B cell (primary cell): ENCODE measurements at places on chromosomes 12 and 14. TPM values are rescaled to one million over a fixed set of nuclear protein-coding genes. Genes with fewer than 3 reads are reported as not detected.

The TAS2R20 gene
- 1.0 and 1.7 TPM in 2 replicates for polyA plus RNA-seq

The TBC1D30 gene
- polyA plus RNA-seq: 0.06 and 0.07 TPM in 2 replicates

The ANKS1B gene
- polyA plus RNA-seq: not detected in 2 replicates

The MDM2 gene
- polyA plus RNA-seq: 6.1 and 12.5 TPM in 2 replicates

The SLC17A8 gene
- polyA plus RNA-seq: not detected in 2 replicates

The ADAMTS20 gene
- not detected in 2 replicates for polyA plus RNA-seq

GRCh38 chr14:100709289-100710284, 17.1 kb upstream of the DLK1 start:
- H3K4me3 ChIP-seq: no peak overlapping the region
- peaks cover 7% of the 10 kb centered on the region for H3K4me1 ChIP-seq
- DNase-seq: no peak

- peaks cover 40% of the 10 kb centered on the region for H3K4me1 ChIP-seq
- H3K27me3 ChIP-seq: no peaks in the 10 kb centered on the region
- peak overlapping the region; percentile 3 for H3K27ac ChIP-seq
- peaks cover 3% of the 10 kb centered on the region for H3K36me3 ChIP-seq
- H3K4me3 ChIP-seq: no peak overlapping the region
These were observed 5.8 kb downstream of the NUMB start for GRCh38 chr14:73452341-73453186.

DNA sequence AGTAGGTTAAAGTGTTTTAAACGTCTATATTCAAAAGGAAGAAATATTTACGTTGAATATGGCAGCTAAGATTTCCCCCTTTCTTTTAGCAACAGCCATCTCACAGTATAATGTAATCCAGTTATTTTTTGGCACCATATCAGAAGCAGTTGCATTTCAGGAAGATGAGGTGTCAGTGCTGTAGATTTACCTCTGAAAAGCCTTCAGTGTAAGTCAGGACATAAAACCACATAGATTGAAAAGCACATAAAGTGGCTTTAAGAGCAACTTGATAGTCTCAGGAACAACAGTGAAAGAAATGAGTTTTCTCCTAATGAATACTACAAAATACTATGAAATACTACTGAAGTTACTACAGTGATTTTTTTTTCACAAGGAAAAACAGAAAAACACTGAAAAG, 6.9 kb downstream of the MLH3 start:
- no peak for DNase-seq
- H3K27me3 ChIP-seq: no peaks in the 10 kb centered on the region
- peaks cover 10% of the 10 kb centered on the region for H3K36me3 ChIP-seq
- no peaks in the 10 kb centered on the region for H3K4me1 ChIP-seq
- H3K27ac ChIP-seq: no peak overlapping the region

GRCh38 chr14:34750670-34751069, 36.3 kb upstream of the CFL2 start:
- no peak overlapping the region for H3K4me3 ChIP-seq
- H3K4me1 ChIP-seq: no peaks in the 10 kb centered on the region
- no peak for DNase-seq

- H3K4me1 ChIP-seq: no peaks in the 10 kb centered on the region
- H3K27ac ChIP-seq: no peak overlapping the region
- no peak overlapping the region for H3K4me3 ChIP-seq
- H3K27me3 ChIP-seq: no peaks in the 10 kb centered on the region
These were observed 346.8 kb downstream of the ATP23 start for GRCh38 chr12:58288190-58288589.

DNA sequence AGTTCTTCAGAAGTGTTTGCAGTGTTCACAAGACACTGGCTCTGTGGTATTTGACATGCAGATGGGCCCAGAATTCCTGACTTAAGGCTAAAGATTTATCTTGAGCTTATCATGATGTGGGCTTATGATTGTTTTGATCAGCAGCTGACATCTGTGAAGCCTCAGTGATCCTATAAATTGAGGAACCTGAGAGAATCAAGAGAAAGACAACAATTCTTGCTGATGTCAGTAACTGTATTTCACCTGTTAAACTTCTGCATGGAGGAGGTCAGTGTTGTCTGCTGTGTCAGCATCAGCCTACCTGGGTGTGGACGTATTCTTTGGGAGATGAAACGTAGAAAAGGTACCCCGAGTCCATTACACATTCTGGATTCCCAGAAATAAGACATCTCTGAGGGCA, 33.3 kb downstream of the TRAF3 start:
- no peak overlapping the region for H3K4me3 ChIP-seq
- peaks cover 15% of the 10 kb centered on the region for H3K36me3 ChIP-seq
- H3K27ac ChIP-seq: peak overlapping the region; percentile 53
- H3K27me3 ChIP-seq: no peaks in the 10 kb centered on the region

- H3K4me3 ChIP-seq: no peak overlapping the region
- H3K27ac ChIP-seq: no peak overlapping the region
- H3K4me1 ChIP-seq: no peaks in the 10 kb centered on the region
These were observed 2.1 kb upstream of the PTPRQ start for GRCh38 chr12:80441921-80442320.

DNA sequence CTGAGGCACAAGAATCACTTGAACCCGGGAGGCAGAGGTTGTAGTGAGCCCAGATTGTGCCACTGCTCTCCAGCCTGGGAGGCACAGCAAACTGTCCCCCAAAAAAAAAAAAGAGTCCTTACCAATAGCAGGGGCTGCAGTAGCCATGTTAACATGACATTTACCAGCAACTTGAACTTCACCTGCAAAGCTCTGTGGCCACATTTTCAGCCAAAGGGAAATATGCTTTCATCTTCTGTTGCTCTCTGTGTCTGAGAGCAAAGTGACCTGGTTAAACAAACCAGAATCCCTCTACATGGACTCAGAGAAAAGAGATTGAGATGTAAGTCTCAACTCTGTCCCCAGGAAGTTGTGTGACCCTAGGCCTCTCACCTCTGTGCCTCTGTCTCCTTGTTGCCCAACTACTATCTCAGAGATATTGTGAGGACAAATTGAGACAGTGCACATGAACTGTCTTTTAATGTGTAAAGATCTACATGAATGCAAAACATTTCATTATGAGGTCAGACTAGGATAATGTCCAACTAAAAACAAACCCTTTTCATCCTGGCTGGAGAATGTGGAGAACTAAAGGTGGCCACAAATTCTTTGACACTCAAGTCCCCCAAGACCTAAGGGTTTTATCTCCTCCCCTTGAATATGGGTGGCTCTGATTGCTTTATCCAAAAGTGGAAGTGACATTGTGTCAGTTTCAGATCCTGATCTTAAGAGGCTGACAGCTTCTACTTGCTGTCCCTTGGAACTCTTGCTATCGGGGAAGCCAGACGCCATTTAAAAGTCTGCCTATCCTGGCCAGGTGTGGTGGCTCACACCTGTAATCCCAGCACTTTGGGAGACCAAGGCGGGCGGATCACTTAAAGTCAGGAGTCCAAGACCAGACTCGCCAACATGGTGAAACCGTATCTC, 24.7 kb upstream of the P2RX4 start:
- no peak overlapping the region for H3K4me3 ChIP-seq
- peak; percentile 62 for DNase-seq
- H3K4me1 ChIP-seq: peaks cover 16% of the 10 kb centered on the region
- no peaks in the 10 kb centered on the region for H3K36me3 ChIP-seq
- peak overlapping the region; percentile 23 for H3K27ac ChIP-seq

DNA sequence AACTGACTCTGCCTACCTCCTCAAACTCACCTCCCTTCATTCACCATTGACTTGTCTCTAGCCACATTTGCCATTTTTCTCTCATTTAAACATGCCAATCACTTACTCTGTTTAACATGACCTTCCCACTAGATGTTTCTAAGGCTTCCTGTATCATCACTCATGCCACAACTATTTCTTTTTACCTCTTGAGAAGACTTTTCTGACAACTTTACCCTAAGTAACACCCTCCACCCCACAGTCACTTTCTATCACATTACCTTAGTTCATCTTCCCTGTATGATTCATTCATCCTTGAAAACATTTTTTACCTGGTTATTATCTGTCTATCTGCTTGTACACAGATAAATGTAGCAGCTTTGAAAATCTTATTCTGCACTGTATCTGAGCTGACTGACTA, 19.4 kb downstream of the PLCZ1 start:
- no peak for DNase-seq
- H3K27me3 ChIP-seq: no peaks in the 10 kb centered on the region
- no peak overlapping the region for H3K27ac ChIP-seq
- H3K4me3 ChIP-seq: no peak overlapping the region
- H3K4me1 ChIP-seq: no peaks in the 10 kb centered on the region

GRCh38 chr14:53106768-53107167, 46.4 kb downstream of the DDHD1 start:
- DNase-seq: no peak
- peaks cover 15% of the 10 kb centered on the region for H3K4me1 ChIP-seq
- H3K36me3 ChIP-seq: peaks cover 1% of the 10 kb centered on the region
- H3K27me3 ChIP-seq: no peaks in the 10 kb centered on the region
- no peak overlapping the region for H3K4me3 ChIP-seq

DNA sequence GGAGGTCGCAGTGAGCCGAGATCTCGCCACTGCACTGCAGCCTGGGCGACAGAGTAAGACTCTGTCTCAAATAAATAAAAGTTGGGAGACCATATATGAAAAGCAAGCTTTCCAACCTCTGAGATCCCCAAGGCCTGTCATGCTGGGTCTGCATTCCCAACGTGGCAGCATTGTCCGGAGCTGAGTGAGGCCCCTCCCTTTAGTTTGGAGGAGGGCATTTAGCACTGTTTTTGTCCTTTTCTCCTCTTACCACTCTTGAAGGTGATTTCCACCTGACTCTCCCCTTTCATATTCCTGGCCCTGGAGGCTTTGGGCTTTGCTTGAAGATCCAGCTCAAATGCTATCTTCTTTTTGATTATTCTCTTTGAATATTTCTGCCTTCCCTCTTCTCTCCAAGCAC, 3.2 kb downstream of the AACS start:
- no peak overlapping the region for H3K27ac ChIP-seq
- no peak for DNase-seq
- no peaks in the 10 kb centered on the region for H3K36me3 ChIP-seq
- H3K27me3 ChIP-seq: no peaks in the 10 kb centered on the region
- no peak overlapping the region for H3K4me3 ChIP-seq

GRCh38 chr14:22598896-22599244, 770 bp downstream of the ABHD4 start:
- H3K27ac ChIP-seq: peak overlapping the region; percentile 76
- no peaks in the 10 kb centered on the region for H3K27me3 ChIP-seq
- peak overlapping the region; percentile 90 for H3K4me3 ChIP-seq
- DNase-seq: peak; percentile 35
- peaks cover 15% of the 10 kb centered on the region for H3K4me1 ChIP-seq

GRCh38 chr12:116701432-116701831, 36.4 kb downstream of the SPRING1 start:
- no peaks in the 10 kb centered on the region for H3K36me3 ChIP-seq
- DNase-seq: no peak
- no peak overlapping the region for H3K4me3 ChIP-seq
- peaks cover 2% of the 10 kb centered on the region for H3K4me1 ChIP-seq
- peaks cover under 1% of the 10 kb centered on the region for H3K27me3 ChIP-seq

DNA sequence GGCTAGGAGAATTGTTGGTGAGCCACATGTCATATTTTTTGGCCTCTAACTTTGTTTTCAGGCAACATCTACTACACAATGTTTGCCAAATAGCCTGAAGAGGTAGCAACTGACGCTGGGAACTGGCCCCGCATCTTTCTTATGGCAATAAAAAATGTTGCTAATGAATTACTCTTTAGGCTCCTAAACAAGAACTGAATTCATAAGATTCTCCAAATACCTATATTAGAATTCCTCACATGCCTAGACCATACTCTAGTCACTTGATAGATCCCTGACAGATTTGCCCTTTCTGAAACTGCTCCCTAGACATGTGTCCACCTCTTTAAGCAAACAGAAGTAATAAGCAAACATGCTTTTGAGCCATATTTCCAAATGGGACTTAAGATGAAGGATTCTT, 209.0 kb upstream of the ATXN7L3B start:
- H3K27ac ChIP-seq: no peak overlapping the region
- no peaks in the 10 kb centered on the region for H3K27me3 ChIP-seq
- no peaks in the 10 kb centered on the region for H3K4me1 ChIP-seq
- DNase-seq: no peak
- H3K36me3 ChIP-seq: no peaks in the 10 kb centered on the region

- no peak for DNase-seq
- no peaks in the 10 kb centered on the region for H3K27me3 ChIP-seq
- no peak overlapping the region for H3K4me3 ChIP-seq
- H3K36me3 ChIP-seq: no peaks in the 10 kb centered on the region
- no peak overlapping the region for H3K27ac ChIP-seq
These were observed 82.3 kb upstream of the ST8SIA1 start for GRCh38 chr12:22416801-22417200.

- peaks cover 92% of the 10 kb centered on the region for H3K4me1 ChIP-seq
- H3K27ac ChIP-seq: peak overlapping the region; percentile 17
- H3K36me3 ChIP-seq: no peaks in the 10 kb centered on the region
- no peak for DNase-seq
- H3K4me3 ChIP-seq: no peak overlapping the region
These were observed 71.0 kb downstream of the DAD1 start for GRCh38 chr14:22518073-22518472.

DNA sequence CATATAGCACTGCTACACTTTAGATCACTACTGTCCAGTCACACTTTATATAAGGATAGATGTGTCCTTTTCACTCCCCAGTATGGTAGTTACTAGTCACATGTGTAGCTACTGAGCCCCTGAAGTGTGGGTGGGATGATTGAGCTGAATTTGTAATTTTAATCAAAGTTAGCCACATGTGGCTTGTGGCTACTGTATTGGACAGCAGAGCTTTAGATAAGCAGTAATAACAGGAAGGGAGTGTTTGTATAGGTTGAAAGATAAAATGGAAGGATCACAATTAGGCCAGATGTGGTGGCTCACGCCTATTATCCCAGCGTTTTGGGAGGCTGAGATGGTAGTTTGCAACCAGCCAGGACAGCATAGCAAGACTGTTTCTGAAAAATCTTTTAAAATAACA, 23.5 kb downstream of the NAA30 start:
- no peak overlapping the region for H3K27ac ChIP-seq
- H3K36me3 ChIP-seq: peaks cover 3% of the 10 kb centered on the region
- no peaks in the 10 kb centered on the region for H3K4me1 ChIP-seq
- H3K4me3 ChIP-seq: no peak overlapping the region

GRCh38 chr12:116964054-116965050, 53.6 kb downstream of the FBXW8 start:
- H3K27me3 ChIP-seq: no peaks in the 10 kb centered on the region
- H3K36me3 ChIP-seq: peaks cover 29% of the 10 kb centered on the region
- DNase-seq: no peak
- no peak overlapping the region for H3K4me3 ChIP-seq

- no peaks in the 10 kb centered on the region for H3K27me3 ChIP-seq
- H3K36me3 ChIP-seq: no peaks in the 10 kb centered on the region
- no peaks in the 10 kb centered on the region for H3K4me1 ChIP-seq
- no peak for DNase-seq
These were observed 92.9 kb downstream of the FAR2 start for GRCh38 chr12:29241821-29242591.

- no peak overlapping the region for H3K4me3 ChIP-seq
- DNase-seq: no peak
- no peaks in the 10 kb centered on the region for H3K36me3 ChIP-seq
These were observed 370.5 kb upstream of the PDE3A start for GRCh38 chr12:19997656-19998400.
